ENCODE measurements at places on chromosomes 1 and 21. TPM values are rescaled to one million over a fixed set of nuclear protein-coding genes. Genes with fewer than 3 reads are reported as not detected.

DNA sequence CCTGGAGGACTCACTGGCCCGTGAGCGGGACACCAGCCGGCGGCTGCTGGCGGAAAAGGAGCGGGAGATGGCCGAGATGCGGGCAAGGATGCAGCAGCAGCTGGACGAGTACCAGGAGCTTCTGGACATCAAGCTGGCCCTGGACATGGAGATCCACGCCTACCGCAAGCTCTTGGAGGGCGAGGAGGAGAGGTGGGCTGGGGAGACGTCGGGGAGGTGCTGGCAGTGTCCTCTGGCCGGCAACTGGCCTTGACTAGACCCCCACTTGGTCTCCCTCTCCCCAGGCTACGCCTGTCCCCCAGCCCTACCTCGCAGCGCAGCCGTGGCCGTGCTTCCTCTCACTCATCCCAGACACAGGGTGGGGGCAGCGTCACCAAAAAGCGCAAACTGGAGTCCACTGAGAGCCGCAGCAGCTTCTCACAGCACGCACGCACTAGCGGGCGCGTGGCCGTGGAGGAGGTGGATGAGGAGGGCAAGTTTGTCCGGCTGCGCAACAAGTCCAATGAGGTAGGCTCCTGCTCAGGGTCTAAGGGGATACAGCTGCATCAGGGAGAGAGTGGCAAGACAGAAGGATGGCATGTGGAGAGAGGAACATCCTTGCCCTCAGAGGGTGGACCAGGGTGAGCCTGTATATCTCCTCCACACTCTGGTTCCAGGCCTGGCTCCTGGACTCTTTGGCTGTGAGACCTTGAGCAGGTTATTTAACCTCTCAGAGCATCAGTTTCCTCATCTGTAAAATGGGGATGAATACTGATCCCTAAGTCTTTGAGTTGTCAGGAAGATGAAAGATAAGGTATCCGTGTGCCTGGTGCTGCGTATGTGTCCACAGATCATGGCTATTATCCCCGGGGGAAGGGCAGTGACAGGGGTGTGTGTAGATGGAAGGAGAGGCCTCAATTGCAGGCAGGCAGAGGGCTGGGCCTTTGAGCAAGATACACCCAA, 17.2 kb upstream of the SEMA4A start:
- no peak for DNase-seq

- no peak for DNase-seq
These were observed 53.1 kb upstream of the RC3H1 start for GRCh38 chr1:174075245-174075692.

GRCh38 chr1:248416226-248416625, 13.4 kb downstream of the OR2T1 start:
- no peak for DNase-seq

DNA sequence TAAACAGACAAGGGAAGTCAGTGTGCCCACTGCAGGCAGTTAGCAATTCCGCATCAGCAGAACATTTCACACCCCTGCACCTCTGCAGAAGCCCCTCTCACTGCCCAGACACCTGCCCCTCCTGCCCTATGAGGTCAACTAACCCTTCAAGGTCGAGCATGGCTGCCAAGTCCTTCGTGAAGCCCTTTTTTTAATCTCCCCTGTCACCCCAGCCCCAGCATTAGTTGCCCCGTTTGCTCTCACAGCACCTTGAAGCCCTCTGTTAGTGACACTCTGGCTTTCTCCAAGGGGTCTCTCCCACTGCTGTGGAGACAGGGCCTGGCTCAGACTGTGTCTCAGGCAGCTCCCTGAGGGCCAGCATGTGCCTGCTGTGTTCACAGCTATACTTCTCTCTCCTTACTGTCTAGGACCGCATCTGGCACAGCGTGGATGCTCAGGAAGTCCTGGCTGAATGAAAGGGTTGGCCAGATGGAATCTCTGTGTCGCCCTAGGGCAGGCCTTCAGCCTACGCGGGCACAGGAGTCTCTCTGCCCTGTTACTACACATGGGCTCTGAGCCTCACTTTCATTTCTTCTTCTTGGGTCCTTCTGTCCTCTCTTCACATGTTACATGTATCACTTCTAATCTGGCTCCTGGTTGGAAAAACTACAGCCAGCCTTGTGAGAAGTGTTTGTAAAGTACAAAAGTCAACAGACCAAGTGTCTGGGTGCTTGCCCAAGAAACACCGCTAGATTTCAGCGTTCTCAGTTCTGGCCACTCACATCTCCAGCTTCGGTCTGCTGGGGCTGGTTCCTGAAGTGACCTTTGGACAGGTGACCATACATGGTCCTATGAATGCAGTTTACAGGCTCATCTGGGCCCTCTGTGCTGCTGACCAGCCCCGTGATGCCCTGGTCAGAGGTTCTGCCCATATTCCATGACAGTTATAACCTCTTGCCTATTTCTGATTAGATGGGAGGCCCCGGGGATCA, 19.7 kb downstream of the SLC2A1 start:
- no peak for DNase-seq

DNA sequence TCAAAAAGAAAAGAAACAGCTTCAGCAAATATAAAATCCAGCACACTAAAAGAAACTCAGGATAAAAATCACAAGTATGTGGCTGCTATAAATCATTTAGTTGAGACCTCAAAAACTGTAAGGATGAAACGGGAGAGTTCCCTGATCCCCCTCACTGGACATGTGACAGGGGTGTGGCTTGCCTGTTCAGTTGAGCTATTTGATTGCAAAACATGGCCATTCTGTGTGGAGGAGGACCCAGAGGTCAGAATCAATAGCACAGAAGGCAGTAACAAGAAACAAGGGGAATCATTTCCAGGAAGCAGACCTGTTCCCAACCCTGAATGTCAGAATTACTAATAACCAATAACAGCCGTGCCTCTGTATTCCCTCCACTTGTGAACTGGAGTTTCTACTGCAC, 27.9 kb downstream of the RBM11 start:
- DNase-seq: no peak

DNA sequence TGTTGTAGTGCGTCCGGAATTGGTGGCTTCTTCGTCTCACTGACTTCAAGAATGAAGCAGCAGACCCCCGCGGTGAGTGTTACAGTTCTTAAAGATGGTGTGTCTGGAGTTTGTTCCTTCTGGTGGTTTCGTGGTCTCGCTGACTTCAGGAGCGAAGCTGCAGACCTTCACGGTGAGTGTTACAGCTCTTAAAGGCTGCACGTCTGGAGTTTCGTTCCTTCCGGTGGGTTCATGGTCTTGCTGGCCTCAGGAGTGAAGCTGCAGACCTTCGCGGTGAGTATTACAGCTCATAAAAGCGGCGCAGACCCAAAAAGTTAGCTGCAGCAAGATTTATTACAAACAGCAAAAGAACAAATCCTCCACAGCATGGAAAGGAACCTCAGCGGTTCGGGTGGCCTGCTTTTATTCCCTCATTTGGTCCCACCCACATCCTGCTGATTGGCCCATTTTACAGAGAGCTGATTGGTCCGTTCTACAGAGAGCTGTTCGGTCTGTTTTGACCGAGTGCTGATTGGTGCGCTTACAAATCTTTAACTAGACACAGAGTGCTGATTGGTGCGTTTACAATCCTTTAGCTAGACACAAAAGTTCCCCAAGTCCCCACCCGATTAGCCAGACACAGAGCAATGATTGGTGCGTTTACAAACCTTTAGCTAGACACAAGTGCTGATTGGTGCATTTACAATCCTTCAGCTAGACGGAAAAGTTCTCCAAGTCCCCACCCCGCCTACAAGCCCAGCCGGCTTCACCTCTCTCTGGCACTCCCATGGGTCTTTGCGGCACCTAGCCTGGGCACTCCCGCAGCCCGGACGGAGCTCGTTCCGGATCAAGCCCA, 49.6 kb upstream of the KRTAP19-8 start:
- no peak for DNase-seq

DNA sequence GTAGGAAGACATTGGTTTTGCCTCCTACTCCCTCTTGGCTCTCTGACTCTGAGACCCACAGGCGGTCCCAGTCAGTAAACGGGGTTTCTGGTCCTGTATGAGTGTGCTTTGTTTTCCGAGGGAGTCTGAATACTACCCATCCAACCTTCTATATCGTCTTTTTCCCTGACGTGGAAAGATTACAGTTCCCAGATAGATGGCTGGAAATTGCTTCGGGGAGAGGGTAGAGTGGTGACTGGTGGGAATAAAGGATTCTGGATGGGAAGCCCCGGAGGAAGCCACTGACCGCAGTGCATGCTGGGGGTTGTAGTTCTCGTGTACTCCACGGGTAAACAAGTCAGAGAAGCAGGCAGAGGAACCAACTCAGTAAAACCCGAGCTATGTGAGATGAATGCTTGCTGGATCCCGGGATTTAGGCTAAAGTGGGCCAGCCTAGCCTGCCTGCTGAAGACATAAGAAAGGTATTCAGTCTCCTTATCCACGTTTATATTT, 66.2 kb upstream of the IRF2BP2 start:
- DNase-seq: peak; percentile 51

- DNase-seq: peak; percentile 92
These were observed 20.4 kb downstream of the LURAP1 start for GRCh38 chr1:46223472-46223943.

GRCh38 chr21:45498646-45499000, 43.6 kb downstream of the SLC19A1 start:
- no peak for DNase-seq

DNA sequence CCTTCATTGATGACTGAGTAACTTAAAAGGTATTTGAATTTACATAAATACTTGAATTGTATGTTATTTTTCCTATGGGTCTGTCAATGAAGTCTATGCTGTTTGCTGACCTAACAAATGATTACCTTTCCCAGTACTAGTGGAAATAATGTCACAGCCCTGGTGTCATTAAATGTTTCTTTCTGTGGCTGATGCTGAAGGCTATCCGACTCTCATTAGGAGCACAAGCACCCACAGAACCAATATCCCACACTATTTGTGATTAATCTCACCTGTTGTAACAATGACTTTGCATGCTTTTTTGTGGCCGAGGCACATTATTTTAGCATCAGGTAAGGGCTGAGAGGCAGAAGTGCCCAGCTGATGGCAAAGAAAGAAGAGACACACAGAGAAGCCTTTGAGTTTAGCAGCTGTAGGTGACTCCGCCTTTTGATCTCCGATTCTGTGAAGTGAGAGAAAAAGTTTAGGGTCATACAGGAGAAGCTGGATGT, 25.8 kb upstream of the TRIM45 start:
- peak; percentile 29 for DNase-seq

DNA sequence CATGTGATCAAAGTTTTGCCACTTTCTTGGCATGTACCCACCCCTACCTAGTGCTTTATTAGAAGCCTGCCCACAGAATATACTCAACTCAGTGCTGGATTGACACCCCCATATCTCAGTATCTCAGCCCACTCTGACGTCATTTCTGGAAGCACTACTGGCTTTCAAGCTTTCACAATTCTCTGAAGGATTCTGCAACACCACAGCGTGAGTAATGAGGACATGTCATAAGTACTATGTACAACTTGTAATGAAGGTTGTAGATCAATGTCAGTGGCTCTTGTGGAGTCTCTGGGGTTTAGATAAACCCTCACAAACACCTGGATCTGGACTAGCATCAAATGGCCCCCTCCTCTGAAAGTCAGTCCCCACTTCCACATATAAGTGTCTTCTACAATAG, 57.2 kb downstream of the TNFSF4 start:
- peak; percentile 94 for DNase-seq

- no peak for DNase-seq
These were observed 61.2 kb upstream of the PRDX6 start for GRCh38 chr1:173415905-173416450.

- no peak for DNase-seq
These were observed 294.7 kb downstream of the SIPA1L2 start for GRCh38 chr1:232335261-232335660.

GRCh38 chr21:20998456-20998789, 214 bp downstream of the NCAM2 start:
- no peak for DNase-seq

DNA sequence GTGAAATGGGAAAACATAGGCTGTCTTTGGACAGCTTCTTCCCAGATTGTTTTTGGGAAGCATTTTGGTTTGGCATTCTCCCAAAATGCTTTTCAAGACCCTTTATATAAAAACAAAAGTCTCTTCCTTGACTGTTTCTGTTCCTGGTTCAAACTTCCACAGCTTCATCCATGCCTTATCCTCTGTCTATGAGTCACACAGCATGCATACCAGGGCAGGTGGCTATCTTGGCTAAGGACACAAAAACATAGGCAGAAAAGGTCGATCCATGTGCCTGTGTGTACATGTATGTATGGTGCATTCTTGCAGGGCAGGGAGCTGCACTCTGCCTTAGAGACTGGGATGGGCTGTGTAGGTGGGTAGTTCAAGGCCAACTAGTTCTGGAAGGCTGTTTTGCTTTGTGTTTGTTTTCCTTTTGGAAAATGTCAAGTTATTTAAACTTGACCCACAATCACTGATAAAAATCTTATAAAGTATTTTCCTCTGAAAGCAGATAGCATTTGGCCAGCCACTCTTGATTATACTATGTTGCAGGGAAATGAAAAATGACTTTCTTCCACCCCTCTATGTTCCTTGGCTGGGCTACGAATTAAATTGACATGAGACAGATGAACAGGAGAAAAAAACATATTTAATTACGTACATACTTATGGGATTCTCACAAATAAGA, 437.0 kb downstream of the SIPA1L2 start:
- peak; percentile 13 for DNase-seq

DNA sequence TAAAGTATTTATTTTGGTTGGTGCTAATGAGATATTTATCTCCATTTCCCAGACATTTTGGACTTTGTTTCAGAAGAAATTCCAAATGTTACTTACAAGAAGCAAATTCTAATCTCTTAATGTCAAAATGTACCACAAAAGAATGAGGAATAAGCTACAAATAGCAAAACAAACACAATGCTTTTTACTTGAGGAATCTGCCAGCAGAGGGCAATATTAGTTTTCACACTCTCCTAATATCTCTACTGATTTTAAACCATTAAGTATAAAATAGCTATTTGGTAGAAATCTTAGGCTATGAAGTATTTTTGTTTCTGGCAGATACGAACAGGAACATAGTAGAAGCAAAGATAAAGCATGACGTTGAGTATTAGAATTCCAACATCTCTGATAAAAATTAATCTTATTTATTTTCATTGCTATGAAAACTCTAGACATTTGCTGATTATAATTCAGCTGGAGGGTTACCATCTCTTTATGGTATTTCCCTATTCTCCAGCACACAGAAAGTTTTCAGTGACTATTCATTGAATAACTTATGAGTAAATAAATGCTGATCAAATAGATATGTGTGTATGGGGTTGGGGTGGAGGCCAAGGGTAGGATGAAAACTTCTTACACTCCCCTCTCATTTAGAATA, 13.4 kb upstream of the HMCN1 start:
- peak; percentile 28 for DNase-seq

DNA sequence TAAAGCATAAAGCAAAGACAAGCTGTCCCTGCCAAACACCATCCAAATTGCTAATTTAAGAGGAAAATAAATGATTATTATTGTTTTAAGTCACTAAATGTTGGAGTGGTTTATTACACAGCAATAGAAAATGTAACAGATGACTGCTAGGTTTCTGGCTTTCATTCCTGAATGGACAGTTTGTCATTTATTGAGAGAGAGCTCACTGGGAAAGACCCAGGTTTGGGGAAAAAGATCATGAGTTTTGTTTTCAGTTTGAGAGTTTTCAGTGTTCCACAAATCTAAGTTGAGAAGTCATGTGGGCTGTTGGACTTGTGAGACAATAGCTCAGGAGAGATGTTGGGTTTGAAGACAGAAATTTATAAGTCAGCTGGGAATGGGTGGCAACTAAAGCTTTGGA, 5.4 kb downstream of the GPA33 start:
- DNase-seq: no peak

GPR52 gene
- total RNA-seq: 3.2 TPM

HOOK1 gene
- 9.6 TPM for total RNA-seq

DNAJC8 gene
- total RNA-seq: 57.5 TPM

GNG4 gene
- 0.68 TPM for total RNA-seq

GNAI3 gene
- 15.5 TPM for total RNA-seq

LRRC53 gene
- not detected for total RNA-seq
